Immature natural killer cell (primary cell): ENCODE measurements at places on chromosomes 16 and 17. TPM values are rescaled to one million over a fixed set of nuclear protein-coding genes. Genes with fewer than 3 reads are reported as not detected.

- no peak for DNase-seq
- H3K4me3 ChIP-seq, result peak within 1 kb of the TSS; percentile 24
- H3K4me1 ChIP-seq, result peaks cover 15% of the 10 kb centered on the region
- no peaks in the 10 kb centered on the region for H3K36me3 ChIP-seq
- H3K27me3 ChIP-seq, result peaks cover 20% of the 10 kb centered on the region
Observed at GRCh38 chr16:89200124-89200849, at the start of gene SLC22A31. Gene SLC22A31, minus strand, starts transcription at chr16:89200537. Its CDS starts 36 bp downstream, at chr16:89200501.

DNA sequence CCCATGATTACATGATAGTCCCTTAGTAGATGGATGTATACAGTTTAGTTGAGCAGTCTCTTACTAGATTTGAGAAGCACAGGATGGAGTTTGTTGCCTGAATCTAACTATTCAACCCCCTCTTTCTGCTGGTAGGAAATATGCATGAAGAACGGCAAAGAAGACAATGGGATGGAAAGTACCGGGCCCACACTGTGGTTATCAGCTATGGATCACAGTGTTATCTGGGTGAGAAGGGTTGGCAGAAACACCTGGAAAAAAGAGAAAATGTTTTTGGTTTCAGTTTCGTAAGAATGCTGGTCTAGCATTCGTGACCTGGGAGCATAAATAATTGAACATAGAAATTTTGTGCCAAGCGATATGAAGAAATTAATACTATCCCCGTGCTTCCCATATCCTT lies 53.1 kb downstream of the ANKFN1 start:
- H3K27ac ChIP-seq, result no peak overlapping the region
- H3K27me3 ChIP-seq, result no peaks in the 10 kb centered on the region
- no peaks in the 10 kb centered on the region for H3K36me3 ChIP-seq
- H3K4me1 ChIP-seq, result no peaks in the 10 kb centered on the region
- DNase-seq, result no peak

GRCh38 chr16:23120562-23120961 lies 28.7 kb downstream of the USP31 start:
- no peak overlapping the region for H3K4me3 ChIP-seq
- no peaks in the 10 kb centered on the region for H3K27me3 ChIP-seq
- no peaks in the 10 kb centered on the region for H3K36me3 ChIP-seq
- no peak overlapping the region for H3K27ac ChIP-seq
- peaks cover 2% of the 10 kb centered on the region for H3K4me1 ChIP-seq

DNA sequence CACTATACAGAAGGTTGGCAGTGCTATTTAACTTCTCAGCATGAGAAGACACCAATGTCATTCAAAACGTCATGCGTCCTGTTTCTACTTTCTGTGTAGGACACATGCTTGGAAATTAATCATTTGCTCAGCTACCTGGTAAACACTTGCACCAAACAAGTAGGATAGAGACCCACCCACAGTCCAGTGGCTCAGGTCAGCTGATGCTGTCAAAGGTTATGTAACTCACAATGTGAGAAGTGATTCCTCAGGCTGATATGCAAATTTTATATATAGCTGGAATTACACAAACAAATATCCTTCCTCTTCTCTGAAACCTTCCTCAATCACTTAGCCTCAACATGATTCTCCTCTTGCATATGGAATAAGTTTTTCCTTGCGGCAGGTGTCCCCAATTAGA lies 59.6 kb downstream of the ZZEF1 start:
- no peak overlapping the region for H3K4me3 ChIP-seq
- H3K27ac ChIP-seq, result no peak overlapping the region
- peaks cover 53% of the 10 kb centered on the region for H3K36me3 ChIP-seq
- H3K27me3 ChIP-seq, result no peaks in the 10 kb centered on the region

GRCh38 chr17:83061586-83061985 lies 17.8 kb upstream of the METRNL start:
- H3K27me3 ChIP-seq, result peaks cover 2% of the 10 kb centered on the region
- no peaks in the 10 kb centered on the region for H3K4me1 ChIP-seq
- no peak overlapping the region for H3K27ac ChIP-seq
- H3K36me3 ChIP-seq, result no peaks in the 10 kb centered on the region

The TLCD3B gene
- polyA plus RNA-seq, result not detected

DNA sequence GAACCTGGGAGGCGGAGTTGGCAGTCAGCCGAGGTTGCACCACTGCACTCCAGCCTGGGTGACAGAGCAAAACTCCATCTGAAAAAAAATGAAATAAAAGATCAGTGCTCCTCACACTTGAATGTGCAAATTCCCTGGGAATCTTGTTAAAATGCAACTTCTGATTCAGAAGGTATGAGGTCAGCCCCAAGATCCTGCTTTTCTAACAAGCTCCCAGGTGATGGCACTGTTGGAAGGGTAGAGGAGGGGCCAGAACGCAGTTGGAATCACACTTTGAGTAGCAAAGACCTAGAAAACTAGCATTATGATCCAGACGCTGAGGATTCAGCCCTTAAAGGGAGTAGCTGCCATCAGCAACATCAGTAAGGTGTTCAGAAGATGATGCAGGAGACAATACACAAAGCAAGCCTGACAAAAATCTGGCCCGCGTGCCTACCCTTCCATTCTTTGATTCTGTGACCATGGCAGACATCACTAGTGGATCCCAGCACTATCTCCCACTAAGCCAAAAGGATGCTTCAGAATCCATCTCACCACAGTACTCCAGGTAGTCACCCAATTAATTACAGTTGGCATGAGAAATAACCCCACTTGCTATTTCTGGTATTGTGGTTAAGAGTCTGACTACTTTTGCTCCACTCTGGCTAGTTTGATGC lies 33.1 kb upstream of the MEIOC start:
- no peaks in the 10 kb centered on the region for H3K36me3 ChIP-seq
- no peak overlapping the region for H3K27ac ChIP-seq
- H3K27me3 ChIP-seq, result peaks cover 9% of the 10 kb centered on the region
- no peaks in the 10 kb centered on the region for H3K4me1 ChIP-seq

GRCh38 chr16:66238696-66239095 lies 127.8 kb upstream of the CDH5 start:
- no peaks in the 10 kb centered on the region for H3K4me1 ChIP-seq
- no peaks in the 10 kb centered on the region for H3K36me3 ChIP-seq
- peaks cover 7% of the 10 kb centered on the region for H3K27me3 ChIP-seq
- no peak overlapping the region for H3K4me3 ChIP-seq
- DNase-seq, result no peak

DNA sequence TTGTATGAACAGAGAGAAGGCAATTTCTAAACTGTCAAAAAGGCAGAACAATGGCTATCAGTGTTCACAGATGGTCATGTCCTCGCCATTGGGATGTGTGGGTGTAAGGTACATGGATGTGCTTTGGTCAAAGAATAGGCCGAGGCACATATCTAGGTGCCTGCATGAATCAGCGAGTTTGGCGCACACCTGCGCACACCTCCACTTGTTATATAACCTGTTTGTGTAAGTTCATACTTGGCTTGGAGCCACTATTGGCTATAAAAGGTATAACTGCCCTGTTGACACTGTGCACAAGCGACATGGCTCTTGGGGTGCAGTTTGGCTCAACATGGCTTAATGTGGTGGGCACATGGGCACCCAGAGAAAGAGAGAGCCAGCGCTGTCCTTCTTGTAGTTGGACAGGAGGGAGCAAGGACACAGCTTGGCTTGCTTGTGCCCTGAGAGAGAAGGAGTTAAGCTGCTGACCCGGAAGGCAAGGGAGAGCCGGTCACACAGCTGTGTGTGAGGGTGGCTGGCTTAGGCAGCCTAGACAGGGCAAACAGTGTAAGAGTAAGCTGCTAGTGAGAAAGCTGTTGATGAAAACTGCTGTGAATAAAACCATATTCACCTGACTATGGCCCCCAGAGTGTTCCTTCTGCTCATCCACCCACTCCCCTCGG lies 499.1 kb downstream of the KCNJ2 start:
- H3K27ac ChIP-seq, result no peak overlapping the region
- H3K4me3 ChIP-seq, result no peak overlapping the region
- no peak for DNase-seq
- no peaks in the 10 kb centered on the region for H3K27me3 ChIP-seq
- H3K36me3 ChIP-seq, result no peaks in the 10 kb centered on the region
- H3K4me1 ChIP-seq, result no peaks in the 10 kb centered on the region

The RNU2-1 gene
- polyA plus RNA-seq, result not detected

DNA sequence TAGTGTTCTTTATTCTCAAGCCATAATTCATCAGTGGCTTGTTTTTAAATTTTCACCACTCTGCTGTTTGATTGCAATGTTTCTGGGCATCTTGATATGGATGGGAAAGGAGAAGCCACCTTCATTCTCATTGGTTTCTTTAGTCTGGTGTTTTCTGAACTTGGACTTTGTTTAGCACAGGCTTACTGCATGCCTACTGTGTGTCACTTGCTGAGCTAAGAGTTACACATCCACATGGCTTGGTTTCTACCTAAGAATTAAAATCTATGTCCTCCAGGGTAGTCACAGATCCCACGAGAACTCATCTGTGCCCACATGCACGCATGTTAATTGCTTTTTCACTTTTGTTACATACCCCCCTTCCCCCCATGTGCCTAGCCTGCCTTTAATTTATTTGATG lies 4.6 kb downstream of the CMIP start:
- H3K36me3 ChIP-seq, result peaks cover 9% of the 10 kb centered on the region
- H3K27ac ChIP-seq, result peak overlapping the region; percentile 48
- peaks cover 24% of the 10 kb centered on the region for H3K27me3 ChIP-seq
- peak overlapping the region; percentile 51 for H3K4me3 ChIP-seq
- H3K4me1 ChIP-seq, result peaks cover 84% of the 10 kb centered on the region
- DNase-seq, result no peak

GRCh38 chr17:80955078-80955477 lies 36.6 kb upstream of the CHMP6 start:
- no peak for DNase-seq
- no peak overlapping the region for H3K27ac ChIP-seq
- no peaks in the 10 kb centered on the region for H3K4me1 ChIP-seq

DNA sequence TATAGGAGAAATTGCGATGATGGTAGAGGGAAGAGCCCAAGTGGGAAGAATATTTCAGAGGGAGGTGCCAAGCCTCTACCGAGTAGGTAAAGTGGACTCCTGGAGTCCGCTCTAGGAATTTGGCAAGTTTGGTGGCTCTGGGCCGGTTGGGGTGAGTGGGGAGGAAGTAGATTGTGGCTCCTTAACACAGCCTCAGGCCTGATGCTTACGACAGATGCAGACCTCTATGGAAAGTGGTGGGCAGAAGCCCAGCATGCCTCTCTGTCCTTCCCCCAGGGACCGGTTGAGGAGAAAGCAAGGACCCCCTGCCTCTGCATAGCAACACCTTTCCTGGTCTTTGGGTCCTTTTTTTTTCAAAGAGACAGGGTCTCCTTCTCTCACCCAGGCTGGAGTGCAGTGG lies 55.9 kb upstream of the SIAH1 start:
- no peak for DNase-seq
- no peaks in the 10 kb centered on the region for H3K36me3 ChIP-seq
- H3K4me3 ChIP-seq, result no peak overlapping the region
- no peak overlapping the region for H3K27ac ChIP-seq
- no peaks in the 10 kb centered on the region for H3K4me1 ChIP-seq
- H3K27me3 ChIP-seq, result peaks cover 2% of the 10 kb centered on the region

The FOXK2 gene
- polyA plus RNA-seq, result 9.7 TPM

DNA sequence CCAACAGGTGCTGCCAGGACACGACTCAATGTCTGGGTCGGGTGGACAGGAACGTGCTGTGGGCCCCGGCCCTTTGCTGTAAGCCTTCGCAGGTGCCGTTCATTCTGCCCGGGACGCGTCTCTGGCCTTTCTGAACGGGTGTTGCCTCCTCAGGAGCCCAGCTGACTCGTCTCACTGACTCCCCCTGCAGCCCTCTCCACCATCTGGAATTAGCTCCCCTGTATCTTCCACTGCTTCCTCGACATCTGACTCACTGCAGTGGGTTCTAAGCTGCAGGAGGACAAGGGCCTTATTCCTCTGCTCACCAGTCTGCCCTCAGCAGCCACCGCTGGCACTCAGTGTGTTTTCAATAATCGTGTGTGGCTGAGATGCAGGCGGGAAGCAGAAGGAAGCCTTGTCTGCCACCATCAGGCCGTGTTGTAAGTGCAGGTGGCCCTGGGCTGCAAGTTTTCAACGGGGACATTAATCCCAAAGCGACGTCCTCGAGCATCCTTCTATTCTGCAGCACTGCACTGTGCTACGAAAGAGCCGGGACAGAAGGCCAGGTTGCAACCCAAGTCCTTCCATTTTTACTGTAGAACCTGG lies 256.2 kb downstream of the FOXL1 start:
- no peaks in the 10 kb centered on the region for H3K36me3 ChIP-seq
- DNase-seq, result no peak
- H3K4me1 ChIP-seq, result peaks cover 8% of the 10 kb centered on the region
- no peak overlapping the region for H3K4me3 ChIP-seq
- peaks cover 3% of the 10 kb centered on the region for H3K27me3 ChIP-seq

- H3K4me3 ChIP-seq, result no peak overlapping the region
- no peak for DNase-seq
- no peaks in the 10 kb centered on the region for H3K36me3 ChIP-seq
Observed at GRCh38 chr16:55369151-55369550, 45.1 kb downstream of the IRX6 start.

DNA sequence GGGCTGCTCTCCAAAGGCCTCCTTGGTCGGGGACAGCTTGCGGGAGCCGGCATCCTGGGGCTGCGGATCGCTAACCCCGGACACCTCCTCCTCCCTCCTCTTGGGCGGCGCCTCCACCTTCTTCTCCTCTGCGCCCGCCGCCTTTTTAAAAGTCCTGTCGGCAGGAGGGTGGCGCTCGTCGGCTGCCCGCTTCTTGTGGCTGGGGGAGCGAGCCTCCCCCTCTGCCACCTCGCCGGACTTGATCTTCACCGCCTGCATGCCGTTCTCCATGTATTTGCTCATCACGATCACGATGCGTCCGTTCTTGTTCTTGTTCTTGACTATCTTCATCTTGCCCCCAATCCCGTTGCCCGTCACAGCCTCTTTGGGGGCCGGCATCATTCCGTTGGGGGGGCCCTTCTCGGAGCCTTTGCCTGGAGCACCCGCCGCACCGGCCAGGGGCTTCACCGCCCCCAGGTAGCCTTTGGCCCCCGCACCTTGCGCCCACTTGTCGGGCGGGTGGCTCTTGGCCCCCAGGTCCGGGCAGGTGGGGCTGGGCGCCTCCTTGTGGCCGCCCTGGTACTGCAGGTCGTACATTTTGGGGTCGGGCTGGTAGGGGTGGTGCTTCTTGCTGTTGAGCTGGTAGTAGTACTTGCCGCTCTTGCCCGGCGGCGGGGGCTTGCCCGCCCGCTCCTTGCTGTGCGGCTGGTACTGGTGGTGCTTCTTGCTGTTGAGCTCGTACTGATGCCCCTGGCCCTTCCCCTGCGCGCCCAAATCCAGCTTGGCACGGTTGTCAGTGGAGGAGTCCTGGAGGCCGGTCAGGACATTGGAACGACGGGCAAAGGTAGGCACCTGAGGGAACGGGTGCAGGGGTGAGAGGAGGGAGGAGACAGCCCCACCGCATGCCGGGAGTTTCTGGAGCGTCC lies 4.4 kb downstream of the CBX4 start:
- DNase-seq, result peak; percentile 55
- H3K27ac ChIP-seq, result peak overlapping the region; percentile 71
- H3K36me3 ChIP-seq, result peaks cover 15% of the 10 kb centered on the region
- H3K4me1 ChIP-seq, result peaks cover 37% of the 10 kb centered on the region
- peak overlapping the region; percentile 47 for H3K4me3 ChIP-seq
- H3K27me3 ChIP-seq, result peaks cover 22% of the 10 kb centered on the region

- H3K4me3 ChIP-seq, result no peak overlapping the region
- peaks cover 5% of the 10 kb centered on the region for H3K27me3 ChIP-seq
- DNase-seq, result no peak
- H3K27ac ChIP-seq, result no peak overlapping the region
Observed at GRCh38 chr17:15931394-15931793, 13.5 kb upstream of the ADORA2B start.

GRCh38 chr17:77721846-77722160 lies 236.7 kb upstream of the TNRC6C start:
- peaks cover 4% of the 10 kb centered on the region for H3K27me3 ChIP-seq
- H3K4me3 ChIP-seq, result no peak overlapping the region
- no peaks in the 10 kb centered on the region for H3K4me1 ChIP-seq
- no peak overlapping the region for H3K27ac ChIP-seq
- DNase-seq, result no peak
- no peaks in the 10 kb centered on the region for H3K36me3 ChIP-seq

- no peak overlapping the region for H3K27ac ChIP-seq
- no peaks in the 10 kb centered on the region for H3K4me1 ChIP-seq
- peaks cover 4% of the 10 kb centered on the region for H3K36me3 ChIP-seq
Observed at GRCh38 chr17:47875011-47875985, 20.7 kb upstream of the SP2 start.

The PLK1 gene
- polyA plus RNA-seq, result 0.57 TPM
